HS-5 (cell line): ENCODE measurements at places on chromosomes 4 and X.
A peak's percentile ranks its signal among the peaks of the same experiment; 100 is the strongest.

GRCh38 chrX:47456080-47456479, 26.9 kb downstream of the ZNF41 start:
- DNase-seq = no peak

- DNase-seq = no peak
Measured at GRCh38 chr4:119744580-119744979, 116.0 kb upstream of the PDE5A start.

GRCh38 chr4:110442788-110443187, 33.2 kb upstream of the ENPEP start:
- no peak for DNase-seq

DNA sequence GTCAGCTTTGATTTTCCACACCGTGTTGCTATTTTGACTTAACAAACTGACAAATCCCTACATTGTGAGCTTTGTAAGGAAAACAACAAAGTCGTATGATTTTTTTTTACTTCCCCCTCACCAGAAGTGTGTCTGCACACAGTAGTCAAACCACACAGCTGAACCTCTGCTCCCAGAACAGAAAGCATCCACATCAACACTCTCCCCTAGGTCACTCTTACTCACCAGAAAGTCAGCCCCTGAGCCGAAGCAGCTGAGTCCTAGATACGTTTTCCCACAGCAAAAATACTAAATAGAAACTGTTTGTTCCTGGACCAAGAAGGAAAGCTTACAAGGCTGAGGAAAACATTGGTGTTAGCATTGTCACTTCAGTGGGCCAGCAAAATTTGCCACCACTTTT, 305.7 kb downstream of the DHX15 start:
- DNase-seq = no peak

DNA sequence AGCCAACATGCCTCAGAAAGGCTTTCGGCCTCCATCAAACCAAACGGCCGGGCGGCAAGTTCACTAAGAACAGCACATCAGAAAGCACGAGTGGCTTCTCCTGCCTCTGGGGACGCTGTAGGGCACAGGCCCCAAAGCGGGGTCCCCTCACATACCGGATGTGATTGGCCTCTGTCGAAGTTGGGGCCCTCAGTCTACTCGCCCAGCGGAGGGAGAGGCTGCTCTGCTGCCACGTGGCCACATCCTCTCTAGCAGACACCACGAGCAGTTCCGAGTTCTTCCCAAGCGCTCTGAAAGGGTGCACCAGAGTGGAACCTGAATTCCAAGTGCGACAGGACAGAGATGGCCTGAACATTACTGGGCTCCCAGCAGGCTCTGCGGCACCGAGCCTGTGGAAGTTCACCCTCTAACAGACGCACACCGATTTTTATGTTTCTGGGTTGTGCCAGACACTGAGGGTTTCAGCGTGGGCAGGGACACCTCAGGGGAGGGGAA, 21.1 kb downstream of the NOP14 start:
- no peak for DNase-seq

- DNase-seq = no peak
Measured at GRCh38 chr4:122873146-122873545, 46.5 kb downstream of the FGF2 start.

- no peak for DNase-seq
Measured at GRCh38 chr4:11904117-11904535, 475.4 kb upstream of the HS3ST1 start.

DNA sequence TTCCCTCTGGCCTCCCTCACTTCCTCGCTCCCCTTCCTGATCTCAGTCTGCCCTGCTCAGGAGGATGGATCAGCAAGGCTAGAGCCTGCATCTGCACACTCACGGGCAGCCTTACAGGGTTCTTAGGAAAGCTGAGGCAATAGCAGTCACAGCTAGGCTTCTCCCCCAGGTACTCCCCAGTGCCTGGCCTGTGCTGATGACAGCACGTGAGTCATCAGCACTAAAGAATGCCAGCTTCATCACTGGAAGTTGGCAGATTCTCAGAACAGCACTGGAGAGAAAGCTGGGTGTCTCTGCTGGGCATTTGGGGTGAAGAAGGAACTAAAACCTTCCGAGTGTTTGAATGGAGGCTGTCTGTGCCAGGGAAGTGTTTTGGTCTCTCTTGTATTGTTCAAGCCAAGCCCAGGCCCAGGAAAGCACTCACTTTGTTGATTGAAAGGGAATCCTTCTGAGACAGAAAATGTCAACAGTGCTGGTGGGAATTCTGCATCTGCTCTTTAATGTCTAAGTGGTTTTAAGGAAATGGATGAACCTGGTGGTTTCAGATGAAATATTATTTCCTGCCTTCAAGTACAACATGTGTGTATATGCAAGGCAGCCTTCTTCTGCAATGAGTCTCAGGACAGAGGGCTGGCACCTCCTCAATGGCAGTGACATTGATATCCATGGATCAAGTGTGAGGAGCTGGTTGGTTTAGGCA, 73.0 kb upstream of the SCOC start:
- DNase-seq = no peak

GRCh38 chr4:96986816-96987215, 1146.9 kb downstream of the PDHA2 start:
- DNase-seq = no peak

DNA sequence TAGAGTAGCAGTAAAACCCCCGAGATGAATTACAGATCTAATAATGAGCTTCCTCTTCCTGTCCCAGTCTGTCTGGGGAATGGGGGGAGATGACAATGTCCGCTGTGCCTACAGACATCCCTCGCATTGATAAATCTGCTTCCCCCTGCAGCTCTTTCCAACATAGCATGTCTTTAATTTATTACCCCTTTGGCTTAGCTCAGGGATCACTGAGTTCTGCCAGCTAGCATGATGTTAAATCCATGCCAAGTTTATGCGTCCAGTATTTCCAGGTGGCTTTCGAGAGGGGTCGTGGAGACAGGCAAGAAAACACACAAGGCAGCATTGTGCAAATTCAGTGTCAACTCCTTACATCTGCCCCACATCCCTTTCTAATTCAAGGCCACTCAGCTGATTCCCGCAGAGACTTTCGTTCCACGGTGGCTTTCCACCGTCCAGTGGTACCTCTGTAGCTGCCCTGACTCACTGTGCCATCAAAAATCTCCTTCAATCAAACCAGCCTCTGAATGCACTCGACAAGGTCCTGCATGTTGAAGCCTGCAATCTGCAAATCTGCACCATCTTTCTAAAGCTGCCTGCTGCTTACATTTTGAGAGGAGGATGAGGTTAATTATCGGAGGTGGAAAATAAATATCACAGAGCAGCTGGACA, 75.1 kb downstream of the MXRA5 start:
- DNase-seq = no peak

DNA sequence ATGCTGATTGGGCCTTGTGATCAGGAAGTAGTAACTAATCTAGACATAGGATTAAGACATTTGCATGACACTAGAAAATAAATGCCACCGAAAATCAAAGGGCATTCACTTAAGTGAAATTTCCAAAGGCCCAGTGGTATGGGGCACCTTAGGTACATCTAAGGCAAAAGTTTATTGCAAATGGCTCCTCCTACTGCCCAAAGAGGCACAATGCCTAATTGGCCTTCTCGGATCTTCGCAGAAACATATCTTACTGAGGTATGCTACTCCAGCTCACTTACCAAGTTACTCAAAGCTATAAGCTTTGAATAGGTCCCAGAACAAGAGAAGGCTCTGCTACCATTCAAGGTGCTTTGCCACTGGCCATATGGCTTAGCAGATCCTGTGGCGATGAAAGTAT, 174.8 kb upstream of the CXCL13 start:
- DNase-seq = no peak

GRCh38 chrX:8988446-8988845, 45.5 kb downstream of the FAM9B start:
- DNase-seq = no peak

DNA sequence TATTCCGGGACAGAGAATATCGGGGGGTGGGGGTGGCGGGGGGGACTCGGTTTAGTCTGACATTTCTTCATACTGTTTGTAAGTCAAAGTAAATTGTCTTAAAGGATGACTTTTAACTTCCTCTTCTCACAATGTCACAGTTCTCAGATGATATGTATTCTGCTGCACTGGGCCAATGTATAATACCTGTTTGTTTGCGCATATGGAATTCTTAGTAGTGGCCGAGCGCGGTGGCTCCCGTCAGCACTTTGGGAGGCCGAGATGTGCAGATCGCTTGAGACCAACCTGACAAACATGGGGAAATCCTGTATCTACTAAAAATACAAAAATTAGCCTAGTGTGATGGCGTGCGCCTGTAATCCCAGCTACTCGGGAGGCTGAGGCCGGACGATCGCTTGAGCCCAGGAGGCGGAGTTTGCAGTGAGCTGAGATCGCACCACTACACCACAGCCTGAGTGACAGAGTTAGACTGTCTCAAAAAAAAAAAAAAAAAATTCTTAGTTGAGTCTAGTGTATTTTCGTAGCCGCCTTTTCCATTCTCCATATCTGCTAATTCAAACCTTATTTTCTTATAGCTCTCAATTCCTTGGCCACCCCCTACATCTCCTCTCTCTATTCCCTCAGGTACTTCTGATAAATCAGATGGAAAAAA, 851 bp downstream of the POLR2B start:
- no peak for DNase-seq

GRCh38 chrX:80293354-80293753, 126.9 kb upstream of the TENT5D start:
- DNase-seq = no peak

DNA sequence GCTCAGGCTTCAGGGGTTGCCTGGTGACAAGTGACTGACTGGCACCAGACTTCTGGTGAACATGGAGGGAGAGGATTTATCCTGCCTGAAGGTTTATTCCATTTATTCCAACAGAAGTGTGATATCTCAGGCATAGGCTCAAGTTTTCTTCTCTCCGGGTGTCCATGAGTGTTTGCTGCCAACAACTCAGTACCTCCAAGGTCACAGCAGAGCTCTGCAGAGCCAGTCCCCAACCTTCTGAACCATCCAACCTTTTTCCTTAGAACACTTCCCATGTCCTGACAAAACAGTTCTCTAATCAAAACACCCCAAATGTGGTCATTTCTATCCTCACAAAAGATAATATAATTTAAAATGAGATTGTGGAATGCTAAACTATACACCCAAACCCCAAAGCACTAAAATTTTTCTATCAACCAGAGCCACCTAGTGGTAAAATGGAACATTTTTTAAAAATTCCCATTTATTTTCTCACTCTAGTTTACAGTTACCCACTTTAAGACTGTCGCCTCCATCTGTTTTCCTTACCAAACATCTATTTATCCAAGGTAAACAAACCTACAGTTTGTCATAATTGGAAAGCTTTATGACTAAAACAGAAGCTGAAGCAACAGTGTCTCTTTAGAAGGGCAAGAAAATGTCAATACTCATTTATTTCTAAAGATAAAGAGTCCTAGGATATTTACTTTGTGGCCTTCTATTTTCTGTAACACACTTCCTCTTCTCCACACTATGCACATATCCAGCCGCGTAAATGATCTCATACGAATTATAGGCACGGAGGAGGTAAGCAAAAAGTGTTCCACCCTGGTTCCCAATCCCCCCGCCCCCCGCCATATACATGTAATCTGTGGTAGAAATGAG, 39.5 kb downstream of the TMEM154 start:
- peak; percentile 8 for DNase-seq

- no peak for DNase-seq
Measured at GRCh38 chr4:171985129-171985528, 171.9 kb downstream of the GALNTL6 start.

DNA sequence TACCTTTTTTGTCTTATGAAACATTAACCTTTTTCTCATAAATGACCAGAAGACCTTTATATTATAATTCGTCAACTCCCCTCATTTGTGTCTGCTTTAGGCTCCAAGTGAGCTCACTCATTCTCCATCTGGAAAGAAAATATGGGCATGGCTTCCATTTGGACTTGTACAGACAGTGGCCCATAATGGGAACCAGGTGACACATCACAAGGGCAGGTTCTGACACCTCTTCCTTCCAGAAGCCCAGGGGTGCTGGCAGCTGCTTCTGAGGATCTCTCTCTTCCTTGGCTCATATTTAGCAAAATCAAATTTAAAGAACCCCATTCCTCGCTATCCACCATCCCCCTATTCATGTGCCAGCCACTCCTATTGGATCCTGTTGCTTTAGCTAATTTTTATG, 69.6 kb downstream of the CD38 start:
- DNase-seq = no peak

- no peak for DNase-seq
Measured at GRCh38 chrX:17587366-17587765, 149.9 kb upstream of the SCML1 start.
